ENCODE measurements at places on chromosomes 11 and 22. TPM values are rescaled to one million over a fixed set of nuclear protein-coding genes. Genes with fewer than 3 reads are reported as not detected.

GRIA4 gene
- total RNA-seq: not detected

RIMBP3C gene
- 0.18 TPM for total RNA-seq

FAM83F gene
- total RNA-seq: not detected

KCNK7 gene
- 1.1 TPM for total RNA-seq

PANX2 gene
- 1.3 TPM for total RNA-seq

C11orf16 gene
- not detected for total RNA-seq

CHRNA10 gene
- total RNA-seq: 2.4 TPM

H19 gene
- not detected for total RNA-seq

Measured in activated CD8-positive, alpha-beta memory T cell treated with anti-CD3 and anti-CD28 coated beads, Interleukin-2, amount 10 ng/mL, durations not matched to agents 7 days and 5 days (primary cell).